ENCODE measurements at places on chromosomes 2 and 18.
A peak's percentile ranks its signal among the peaks of the same experiment; 100 is the strongest.

DNA sequence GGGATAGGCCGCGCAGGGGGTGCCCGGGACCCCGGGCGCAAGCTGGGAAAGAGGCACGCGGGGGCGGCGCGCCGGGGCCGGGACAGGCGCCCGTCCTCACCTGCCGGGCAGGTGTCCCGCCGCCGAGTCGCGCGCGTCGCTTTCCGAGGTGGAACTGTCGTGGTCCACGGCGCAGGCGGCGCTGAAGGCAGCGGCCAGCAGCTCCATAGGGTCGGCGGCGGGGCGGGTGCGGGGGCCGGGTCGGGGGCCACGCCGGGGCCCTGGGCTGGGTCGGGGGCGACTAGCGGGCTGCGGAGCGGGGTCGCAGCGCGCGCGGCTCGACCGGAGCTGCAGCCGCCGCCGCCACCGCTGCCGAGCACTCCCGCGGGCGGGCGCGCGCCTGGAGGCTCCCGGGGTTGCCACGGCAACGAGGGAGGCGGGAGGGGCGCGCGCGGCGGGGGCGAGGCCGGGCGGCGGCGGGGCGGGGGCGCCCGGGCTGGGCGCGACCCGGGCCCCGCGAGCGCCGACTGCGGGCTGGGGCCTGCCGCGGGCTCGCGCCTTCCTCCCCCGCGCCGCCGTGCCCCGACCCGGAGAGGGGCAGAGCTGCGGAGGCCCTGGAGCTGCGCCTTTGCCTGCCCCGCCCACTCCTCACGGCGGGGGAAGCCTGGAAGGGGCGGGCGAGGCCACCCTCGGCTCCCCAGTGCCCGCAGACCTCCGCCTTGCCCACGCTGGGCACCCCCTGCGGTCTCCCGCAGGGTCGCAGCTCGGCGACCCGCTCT is 57.9 kb downstream of the SNORC start:
- DNase-seq: no peak

- no peak for DNase-seq
These were observed 59.1 kb upstream of the NFATC1 start for GRCh38 chr18:79336556-79337142.

GRCh38 chr2:200127848-200128247 is 172.5 kb downstream of the MAIP1 start:
- DNase-seq: no peak

DNA sequence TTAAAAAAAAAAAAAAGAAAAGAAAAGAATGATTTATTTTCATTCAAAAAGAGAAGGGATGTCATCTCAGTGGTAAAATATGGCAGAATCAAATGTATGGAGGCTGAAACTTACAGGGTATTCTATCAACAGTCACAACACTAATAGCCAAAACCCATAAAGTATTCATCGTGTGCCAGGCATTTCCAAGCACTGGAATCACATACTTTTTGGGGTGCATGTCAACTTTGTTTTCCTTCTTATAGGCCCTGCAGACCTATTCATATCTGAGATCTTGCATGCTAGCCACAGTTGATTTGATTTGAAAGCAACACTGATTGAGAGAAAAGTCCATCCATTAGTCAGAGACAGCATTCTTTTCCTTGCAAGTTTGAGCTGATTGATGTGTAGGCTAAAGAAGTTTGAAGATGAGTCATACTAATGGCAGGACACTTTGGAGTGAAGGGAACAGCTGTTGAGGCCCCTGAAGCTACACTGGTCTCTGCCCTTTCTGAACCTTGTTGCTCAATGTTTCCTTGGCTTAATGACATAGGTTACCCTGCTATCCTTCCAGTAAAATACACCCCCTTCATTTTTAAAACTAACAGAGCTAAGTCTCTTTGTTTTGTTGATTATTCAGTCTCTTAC is 22.0 kb downstream of the KATNAL2 start:
- no peak for DNase-seq

DNA sequence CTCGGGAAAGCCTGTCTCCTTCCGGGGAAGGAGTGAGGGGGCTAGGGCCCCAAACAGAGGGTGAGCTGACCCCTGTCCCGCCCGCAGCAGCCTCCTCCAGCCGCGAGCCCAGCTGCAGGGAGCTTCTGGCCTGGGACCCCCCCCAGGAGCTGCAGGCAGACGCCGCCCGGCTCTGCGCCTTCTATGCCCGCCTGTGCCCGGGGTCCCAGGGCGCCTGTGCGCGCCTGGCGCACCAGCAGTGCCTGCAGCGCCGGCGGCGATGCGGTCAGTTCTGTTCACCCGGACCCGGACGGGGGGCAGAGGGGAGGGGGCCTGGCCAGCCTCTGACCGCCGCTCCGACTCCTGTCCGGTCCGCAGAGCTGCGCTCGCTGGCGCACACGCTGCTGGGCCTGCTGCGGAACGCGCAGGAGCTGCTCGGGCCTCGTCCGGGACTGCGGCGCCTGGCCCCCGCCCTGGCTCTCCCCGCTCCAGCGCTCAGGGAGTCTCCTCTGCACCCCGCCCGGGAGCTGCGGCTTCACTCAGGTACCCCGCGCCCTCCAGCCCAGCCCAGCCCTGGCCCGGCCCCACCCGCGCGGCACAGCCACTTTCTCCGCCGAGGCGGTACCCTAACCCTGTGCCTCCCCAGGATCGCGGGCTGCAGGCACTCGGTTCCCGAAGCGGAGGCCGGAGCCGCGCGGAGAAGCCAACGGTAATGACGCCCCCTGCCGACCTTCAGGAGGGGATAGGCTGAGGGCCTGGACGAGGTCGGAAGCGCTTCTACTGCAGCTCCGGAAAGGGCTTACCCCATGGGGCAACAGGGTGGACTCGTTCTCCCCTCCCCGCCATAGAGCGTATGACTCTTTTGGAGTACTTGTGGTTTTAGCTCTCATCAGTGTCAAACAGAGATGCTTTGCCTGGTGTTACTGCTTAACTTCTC is 2.0 kb upstream of the CHRND start:
- peak; percentile 15 for DNase-seq

DNA sequence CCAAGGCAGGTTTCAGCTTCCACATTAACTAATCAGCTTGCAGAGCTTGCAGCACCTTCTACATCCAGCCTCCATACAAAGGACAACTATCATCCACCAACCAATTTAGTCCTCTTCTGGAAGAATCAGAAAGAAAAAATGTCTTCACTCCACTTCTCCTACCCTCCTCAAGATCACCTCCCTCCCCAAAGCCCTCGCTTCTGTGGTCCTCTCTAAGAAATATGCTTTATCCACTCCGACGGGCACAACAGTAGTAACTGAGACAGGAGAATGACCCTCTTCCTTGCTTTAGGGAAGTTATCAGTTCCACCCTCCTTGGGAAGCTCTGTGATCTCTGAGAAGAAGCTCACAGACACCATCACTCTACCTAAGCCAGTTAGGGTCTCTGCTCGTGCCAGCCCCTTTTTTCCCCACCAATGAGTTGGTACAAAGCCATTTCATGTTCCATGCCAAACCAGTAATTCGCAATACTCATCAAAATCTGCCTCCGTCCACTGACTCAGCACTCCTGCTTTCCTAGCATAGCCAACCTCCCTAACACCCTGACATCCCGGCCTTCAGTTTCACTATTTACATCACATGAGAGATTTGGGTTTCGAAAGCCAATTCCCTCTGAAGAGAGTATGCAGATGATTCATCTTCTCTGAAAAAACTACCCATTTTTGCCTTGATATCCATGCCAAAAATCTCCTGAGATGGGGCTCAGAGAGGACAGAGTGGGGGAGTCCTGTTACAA is 114.1 kb upstream of the PKDCC start:
- DNase-seq: no peak

GRCh38 chr2:63035660-63036059 is 15.0 kb upstream of the OTX1 start:
- no peak for DNase-seq

GRCh38 chr2:75964646-75965045 is 253.9 kb upstream of the GCFC2 start:
- DNase-seq: no peak

DNA sequence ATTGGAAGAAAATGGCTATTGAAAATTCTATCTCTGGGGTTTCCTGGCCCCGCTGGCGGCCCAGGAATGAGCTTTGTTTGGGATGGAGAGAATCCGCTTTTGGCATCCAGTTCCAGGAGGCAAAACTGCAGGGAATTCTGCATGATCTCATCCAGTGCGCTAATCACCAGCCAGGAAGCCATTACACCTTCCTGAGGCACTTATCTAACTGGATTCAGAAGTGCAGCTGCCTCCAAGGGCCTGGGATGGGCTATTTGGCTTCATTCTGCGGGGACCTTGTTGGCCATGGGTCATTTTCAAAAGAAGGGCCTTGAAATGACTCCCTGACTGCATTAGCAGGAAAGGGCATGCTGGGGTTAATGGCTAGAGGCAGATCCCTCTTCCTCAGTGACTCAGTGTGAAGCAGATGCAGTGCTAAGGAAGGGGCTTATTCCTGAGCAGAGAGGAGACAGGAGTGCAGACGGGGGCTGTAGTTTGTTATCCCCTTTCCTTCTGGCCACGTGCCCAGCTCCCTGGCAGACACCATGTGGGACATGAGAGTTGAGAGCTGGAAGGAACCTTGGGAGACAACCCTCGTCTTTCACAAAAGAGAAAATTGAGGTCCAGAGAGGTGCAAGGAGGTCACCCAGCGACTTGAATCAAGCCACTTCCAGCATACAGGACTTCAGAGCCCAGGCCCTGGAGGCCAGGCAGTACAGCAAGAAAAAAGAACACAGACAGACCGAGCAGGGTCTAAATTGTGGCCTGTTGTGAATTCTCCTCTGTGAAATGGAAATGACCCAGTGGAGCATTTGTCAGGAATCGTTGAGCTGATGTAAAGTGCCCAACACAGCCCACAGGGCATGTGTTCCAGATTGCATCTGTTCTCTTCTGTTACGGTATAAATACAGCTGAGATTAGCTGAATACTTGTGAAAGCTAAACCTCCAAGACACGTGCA is 161.8 kb downstream of the PRKCE start:
- DNase-seq: no peak

DNA sequence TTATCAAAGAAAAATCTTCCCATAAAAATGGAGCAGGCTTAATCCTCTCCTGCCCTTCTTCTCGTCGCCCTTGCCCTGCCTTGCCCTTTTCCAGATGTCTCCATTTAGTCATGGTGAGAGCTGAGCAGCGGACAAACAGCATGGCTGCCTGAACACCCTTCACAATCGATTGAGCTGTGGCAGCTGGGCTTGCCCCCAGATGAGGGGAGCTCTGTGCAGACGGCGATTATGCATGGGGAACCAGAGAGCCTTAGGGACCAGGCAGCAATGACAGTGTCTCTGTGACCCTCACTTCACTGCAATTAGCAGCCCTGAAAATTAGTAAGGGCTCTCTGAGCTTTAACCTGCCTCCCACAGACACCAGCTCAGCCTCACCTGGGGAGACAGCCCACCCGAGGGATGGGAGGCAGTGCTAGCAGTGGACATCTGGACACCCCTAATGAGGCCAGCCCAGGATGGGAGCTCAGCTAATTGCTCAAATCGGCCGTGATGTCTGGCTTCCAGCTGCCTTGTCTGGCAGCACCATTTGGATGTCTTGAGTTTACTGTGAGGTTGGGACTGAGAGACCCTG is 365.7 kb downstream of the TNS1 start:
- DNase-seq: no peak

DNA sequence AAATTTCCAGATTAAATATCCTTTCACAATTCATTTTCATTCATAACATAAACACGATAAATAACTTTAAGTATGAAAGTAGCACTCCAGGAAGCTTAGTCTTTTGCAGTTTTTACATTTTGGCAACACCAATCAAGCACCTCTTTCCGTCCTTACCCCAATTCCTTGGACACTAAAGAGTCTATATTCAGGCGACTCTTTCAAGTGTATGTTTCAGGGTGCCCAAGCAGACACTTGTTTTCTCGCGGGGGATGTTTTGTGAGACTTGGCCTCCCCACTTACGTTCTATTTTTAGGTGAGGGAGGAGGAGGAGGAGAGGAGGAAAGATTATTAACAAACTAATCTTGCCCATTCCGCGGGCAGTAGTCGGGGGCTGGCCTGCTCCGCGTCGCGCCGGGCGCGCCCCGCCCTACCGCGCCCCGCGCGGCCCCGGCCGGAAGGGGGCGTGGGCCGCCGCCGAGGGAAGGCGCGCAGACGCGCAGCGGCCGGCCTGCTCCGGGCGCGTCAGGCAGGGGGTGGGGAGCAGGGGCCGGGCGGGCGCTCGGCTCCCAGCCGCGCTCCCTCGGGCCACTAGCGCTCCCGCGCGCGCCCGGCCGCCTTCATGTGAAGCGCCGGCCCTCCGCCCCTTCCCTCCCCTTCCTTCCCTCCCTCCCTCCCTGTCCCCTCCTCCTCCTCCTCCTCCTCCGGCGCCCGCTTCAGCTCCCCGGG is at the start of gene ITPRID2:
TSS of gene ITPRID2 (plus strand) at position 473 of the 708 bp plus-strand sequence. CDS start 337 bp downstream, outside the sequence.
- DNase-seq: peak; percentile 62

- DNase-seq: no peak
These were observed 239.5 kb downstream of the MYCN start for GRCh38 chr2:16179701-16180416.

- DNase-seq: no peak
These were observed 245.8 kb downstream of the DPP10 start for GRCh38 chr2:114688241-114688640.

DNA sequence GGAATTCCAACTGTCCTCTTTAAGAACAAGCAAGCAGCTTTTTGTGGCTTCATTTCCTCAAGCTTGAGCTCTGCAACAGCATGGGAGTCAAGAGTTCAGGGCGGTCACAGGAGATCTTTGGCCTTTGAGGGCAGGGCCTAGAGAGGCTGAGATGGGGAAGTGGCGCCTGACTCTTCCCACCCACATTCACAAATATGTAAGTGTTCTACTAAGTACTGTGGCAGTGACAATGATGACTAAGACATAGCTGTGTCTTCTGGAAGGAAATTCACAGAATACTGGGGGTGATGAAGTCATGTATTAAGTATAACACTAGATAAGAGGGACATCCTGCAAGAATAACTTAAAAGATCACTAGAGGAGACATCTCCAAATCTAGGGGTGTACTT is 15.0 kb downstream of the RND3 start:
- no peak for DNase-seq

DNA sequence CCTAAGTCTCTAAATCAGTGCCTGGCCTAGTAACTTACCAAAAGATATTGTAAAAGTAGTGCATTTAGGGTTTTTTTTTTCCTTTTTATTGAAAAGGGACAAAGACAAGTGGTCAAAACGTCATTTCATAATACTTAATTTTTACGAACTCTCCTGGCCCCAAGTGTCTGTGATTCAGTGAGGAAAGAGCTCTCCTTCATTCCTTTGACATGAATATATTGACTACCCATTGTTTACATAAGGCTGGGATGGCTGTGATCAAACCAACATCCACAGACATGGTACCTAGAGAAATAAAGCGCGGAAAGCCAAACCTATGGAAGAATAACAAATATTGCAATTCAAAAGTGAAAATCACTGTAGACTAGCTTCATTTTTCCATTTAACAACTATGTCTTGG is 198.4 kb downstream of the BABAM2 start:
- no peak for DNase-seq

Data from CD4-positive, alpha-beta T cell treated with Interleukin-17A for 1 hour (primary cell).